ENCODE measurements at places on chromosomes 3 and 15.

DNA sequence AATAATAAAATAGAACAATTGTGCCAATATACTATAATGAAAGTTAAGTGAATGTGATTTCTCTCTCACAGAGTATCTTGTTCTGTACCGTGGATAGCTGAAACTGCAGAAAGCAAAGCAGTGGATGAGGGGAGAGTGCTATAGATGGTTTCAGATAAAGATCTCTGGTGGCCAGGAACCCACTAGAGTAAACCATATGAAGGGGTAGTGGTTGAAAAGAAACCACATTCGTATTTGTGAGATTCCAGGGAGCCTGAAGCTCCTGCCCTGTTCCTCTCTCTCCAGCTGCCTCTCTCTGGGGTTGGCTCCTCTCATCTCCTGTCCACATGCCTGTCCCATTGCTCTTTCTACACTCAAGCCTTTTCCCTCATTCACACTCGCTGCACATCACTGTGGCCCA lies 8.9 kb downstream of the ABHD17C start:
- no peak for DNase-seq

DNA sequence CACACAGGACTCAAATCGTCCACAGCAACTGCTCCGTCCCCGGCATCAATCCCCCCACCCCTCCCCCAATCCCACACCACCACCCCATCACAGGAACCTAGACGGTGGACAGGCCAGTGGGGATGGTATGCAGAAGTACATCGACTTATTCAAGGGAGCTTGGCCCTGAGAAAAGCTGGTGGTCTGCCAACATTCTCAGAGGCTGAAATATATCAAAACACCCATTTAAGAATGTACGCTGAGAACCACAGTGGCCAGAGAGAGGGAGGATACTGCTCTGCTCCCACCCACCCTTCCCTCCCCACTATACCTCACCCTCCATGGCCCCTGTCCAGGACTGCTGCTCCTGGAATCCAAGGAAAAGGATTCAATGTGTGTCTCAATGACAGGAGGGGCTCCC lies 12.4 kb upstream of the USP3 start:
- DNase-seq: no peak

DNA sequence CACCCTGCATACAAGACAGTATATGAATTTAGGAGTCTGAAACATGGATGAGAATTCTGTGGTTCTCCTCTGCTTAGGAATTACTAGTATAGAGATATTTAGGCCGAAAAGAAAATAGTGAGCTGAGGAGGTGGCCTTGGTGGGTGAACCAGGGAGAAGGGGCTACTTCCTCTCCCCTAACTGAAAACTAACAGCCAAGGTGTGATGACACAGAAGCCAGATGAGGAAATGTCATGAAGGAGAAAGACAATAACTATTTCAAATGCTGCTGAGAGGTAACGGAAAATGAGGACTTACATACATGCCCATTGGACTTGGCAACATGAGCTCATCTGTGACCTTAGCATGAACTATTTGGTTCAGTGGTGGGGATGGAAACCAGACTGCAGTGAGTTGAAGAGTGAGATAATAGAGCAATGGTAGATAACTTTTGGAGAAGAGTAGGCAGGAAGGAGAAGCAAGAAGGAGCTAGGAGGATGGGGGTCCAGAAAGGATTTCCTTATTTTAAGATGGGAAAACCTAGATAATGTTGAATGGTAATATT lies 114.4 kb upstream of the TSPAN3 start:
- no peak for DNase-seq

GRCh38 chr3:108629974-108630373 lies 40.5 kb downstream of the DZIP3 start:
- DNase-seq: no peak

DNA sequence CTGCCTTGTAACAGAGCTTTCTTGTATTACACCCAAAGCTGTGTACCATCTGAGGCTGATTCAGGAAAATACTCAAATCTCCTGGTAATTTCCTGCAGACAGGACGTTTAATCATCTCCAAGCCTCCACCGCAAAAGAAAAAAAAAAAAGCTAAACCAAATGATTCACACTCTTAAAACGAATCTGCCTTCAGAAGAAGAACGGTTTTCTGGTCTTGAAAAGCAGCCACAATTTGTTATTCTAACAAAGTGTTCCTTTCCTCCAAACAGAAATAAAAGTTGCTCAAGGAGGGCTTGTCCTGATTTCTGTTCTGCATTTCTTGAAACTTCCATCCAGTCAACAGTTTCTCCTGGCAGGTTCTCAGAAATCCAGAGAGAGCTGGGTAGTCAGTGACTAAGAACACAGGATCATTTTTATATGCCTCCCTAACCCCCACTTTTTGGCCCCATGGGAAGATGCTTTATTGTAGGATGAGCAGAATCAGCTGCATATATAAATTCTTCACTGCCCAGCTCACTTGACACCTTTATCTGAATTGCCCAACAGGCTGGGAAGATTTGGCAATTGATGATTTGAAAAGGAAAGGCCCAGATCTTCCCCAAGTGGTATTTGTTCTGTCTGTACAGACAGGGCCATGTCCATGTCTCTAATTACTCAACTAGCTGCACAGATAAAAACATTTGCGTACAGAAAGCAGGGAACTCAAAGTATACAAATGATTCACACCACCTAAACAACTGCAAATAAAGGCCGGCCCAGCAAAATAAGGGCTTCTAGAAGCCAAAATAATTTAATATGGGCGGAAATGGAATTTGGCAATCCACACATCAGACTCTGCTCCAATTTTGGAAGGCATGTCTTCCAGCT lies 41.0 kb upstream of the PRICKLE2 start:
- DNase-seq: no peak

- DNase-seq: no peak
Observed at GRCh38 chr3:109059264-109059663, 58.7 kb downstream of the MORC1 start.

DNA sequence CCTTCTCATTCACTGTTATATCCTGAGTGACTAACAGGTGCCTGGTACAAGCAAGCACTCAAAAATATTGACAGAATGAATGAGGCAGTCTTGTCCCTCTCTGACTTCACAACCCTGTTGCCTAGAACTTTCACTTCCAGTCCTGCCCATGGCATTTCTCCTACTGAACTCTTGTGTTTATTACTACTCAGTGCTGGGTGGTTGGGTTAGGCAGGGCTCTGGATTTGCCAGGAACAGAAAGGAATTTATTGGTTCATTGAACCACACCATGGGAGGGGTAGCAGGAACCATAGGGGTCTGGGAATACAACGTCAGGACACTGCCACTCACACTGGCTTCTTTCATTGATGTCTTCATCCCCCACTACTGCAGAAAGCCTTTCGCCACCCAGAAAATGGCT lies 41.9 kb upstream of the SEMA4B start:
- no peak for DNase-seq

DNA sequence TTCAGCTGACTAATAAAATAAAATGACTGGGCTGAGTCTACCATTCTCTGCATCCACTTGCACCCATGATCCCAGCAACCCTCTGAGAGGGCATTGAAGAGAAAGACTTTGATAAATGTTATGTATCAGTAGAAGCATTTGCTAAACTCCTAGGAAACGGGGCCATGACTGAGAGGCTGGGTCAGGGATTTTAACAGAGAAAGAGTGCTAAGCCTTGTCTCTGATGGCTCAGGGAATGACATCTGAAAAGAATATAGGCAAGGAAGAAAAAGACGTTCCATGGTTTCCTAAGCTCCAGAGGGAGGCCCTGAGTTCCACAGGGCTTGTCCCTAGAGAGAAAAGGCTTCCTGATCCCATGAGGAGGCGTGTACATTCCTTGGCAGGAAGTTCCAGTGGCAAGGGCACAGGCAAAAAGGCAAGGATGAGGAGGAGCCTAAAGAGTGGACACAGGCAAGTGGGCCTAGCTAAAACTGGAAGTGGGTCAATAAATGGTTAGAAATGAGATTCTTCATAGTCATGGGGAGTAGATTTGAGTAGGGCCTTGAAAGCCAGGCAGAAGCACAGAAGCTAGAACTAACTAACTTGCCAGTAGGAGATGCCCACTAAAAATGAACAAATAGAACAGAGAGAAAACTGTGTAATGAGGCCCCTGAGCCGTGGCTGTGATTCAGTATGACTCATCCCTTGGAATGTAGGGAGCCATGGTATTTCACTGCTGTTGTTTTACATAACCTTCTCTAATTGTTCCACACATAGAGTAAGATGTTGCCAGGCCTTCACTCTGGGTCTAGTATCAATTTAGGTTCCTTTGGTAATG lies 44.9 kb upstream of the MANF start:
- DNase-seq: no peak

DNA sequence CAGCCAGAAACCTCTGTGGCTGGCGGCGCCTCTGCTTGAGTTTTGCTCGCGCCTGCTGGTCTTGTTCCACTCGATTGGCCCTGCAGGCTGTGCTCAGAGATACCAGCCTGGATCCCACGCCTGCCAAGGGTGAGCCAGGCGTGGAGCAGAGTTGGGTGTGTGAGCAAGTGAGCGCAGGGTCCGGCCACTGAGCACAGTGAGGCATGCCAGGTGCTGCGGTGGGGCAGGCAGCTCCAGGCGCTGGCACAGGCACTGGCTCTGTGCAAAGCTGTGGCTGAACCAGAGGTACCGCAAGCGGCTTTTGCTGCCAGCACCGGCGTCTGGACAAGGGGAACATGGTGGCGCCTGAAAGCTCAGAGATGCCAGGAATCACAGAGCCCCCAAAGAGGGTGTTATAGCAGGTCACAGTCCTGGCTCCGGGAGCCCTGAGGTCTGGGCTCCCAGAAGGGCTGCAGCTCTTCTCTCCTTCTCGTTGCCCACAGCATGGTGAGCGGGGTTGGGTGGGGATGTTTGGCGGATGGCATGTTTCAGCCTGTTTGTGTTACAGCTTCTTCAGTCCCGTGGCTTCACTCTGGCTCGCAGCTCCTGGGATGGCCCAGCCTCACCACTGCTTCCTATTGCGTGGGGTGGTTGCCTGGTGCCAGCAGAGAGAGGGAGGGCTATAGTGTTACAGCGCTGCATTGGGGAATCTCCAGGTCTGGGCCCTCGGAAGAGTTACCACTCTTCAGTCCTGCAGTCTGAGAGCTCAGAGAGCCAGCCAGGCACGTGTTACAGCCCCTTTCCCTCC lies 73.9 kb downstream of the NR1D2 start:
- DNase-seq: no peak

GRCh38 chr3:32002561-32003368 lies 21.2 kb downstream of the ZNF860 start:
- DNase-seq: no peak

All from NCI-H1417 treated with DMSO at 0.1 percent for 48 hours (cell line).